ENCODE measurements at places on chromosomes 13 and 19.

GRCh38 chr13:94674609-94675348 lies 37.6 kb downstream of the SOX21 start:
- DNase-seq: no peak

GRCh38 chr19:29389495-29389894 lies 136.3 kb upstream of the VSTM2B start:
- DNase-seq: no peak

GRCh38 chr19:51330366-51330765 lies 11.6 kb downstream of the VSIG10L start:
- DNase-seq: no peak

DNA sequence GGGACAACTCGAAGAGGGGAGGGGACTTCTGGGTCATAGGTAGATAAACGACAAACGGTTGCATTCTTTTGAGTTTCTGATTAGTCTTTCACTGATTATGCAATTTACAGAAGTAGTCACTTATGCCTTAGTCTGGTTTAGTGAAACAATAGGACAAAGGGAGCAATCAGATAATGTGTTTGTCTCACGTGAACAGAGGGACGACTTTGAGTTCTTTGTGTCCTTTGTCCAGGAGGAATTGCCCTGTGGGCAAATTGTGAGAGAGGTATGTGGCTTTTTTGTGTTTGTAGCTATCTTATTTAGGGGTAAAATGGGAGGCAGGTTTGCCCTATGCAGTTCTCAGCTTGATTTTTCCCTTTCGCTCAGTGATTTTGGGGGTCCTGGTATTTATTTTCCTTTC lies 362.9 kb upstream of the PCDH20 start:
- no peak for DNase-seq

GRCh38 chr13:74221752-74222151 lies 87.5 kb upstream of the KLF12 start:
- no peak for DNase-seq

- DNase-seq: no peak
These were observed 3.5 kb downstream of the YJEFN3 start for GRCh38 chr19:19531951-19532805.

- DNase-seq: no peak
These were observed 74.2 kb downstream of the TUBGCP3 start for GRCh38 chr13:112513761-112514160.

GRCh38 chr19:51325161-51325976 lies 13.9 kb downstream of the IGLON5 start:
- DNase-seq: no peak

Measured in HFF-Myc (cell line).